HepG2 (cell line): ENCODE measurements at places on chromosomes 6 and 20.

- DNase-seq: no peak
Measured at GRCh38 chr6:162539321-162539720, 188.2 kb downstream of the PRKN start.

DNA sequence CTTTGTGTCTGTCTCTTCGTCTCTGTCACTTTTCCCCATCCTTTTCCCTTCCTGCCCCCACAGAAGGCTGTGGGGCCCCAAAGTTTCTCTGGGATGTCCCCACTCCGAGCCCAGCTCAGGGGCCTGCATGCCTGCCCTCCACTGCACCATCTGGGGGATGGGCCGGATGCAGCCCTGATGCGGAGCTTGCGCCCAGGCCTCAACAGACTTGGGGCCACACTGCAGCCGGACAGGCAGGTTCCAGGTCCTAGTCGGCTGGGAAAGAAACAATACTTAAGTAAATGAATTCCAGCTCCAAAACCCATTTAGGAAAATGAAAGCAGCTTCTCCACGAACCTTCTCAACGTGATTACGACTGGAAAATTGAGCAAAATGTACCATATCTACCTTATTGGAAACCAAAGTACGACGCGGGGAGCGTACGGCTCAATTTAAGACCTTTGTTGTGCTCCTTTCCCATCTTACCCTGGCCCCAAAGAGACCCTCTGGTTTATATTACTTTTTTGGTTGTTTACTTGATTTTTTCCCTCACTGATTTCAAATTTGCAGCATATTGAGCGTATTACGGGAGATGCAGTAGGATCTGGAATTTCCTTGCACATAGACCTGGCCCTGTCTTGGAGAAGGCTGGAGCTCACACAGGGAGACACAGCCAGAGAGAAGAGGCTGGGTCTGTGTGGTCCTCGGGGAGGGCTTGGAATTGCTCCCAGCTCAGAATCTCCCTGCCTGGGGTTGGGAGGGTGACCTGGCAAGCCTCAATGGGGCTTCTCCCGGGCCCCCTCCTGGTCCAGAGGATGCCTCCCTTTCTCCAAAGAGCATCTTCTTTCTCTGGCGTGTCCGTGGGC lies 8.0 kb downstream of the FOXC1 start:
- no peak for DNase-seq

- DNase-seq: peak; percentile 96
Measured at GRCh38 chr6:30769088-30769852, 24.9 kb upstream of the IER3 start.

- DNase-seq: no peak
Measured at GRCh38 chr20:20603339-20603990, 109.0 kb downstream of the RALGAPA2 start.

DNA sequence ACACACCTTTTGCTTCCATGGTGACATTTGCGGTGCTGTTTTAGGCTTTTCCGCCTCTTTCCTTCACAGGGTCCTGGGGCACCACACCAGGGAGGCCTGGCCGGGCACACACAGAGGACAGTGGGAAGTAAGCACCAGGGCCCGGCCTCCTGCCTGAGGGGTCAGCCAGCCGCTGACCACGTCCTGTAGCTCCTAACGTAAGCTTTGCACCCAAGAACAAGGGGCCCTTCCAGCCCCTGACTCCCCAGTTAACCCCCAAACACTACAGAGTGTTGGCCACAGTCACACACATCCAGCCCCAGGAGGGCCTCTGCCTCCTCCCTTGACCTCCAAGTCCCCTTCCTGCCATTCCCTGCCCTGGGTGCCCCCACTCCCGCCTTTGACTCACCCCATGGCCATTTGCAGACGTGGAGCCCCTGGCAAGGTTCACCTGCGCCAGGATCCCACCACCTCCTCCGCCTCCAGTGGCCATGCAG lies 54.7 kb downstream of the YTHDF1 start:
- DNase-seq: no peak

- DNase-seq: peak; percentile 25
Measured at GRCh38 chr6:156777577-156778453, 637 bp downstream of the ARID1B start.

DNA sequence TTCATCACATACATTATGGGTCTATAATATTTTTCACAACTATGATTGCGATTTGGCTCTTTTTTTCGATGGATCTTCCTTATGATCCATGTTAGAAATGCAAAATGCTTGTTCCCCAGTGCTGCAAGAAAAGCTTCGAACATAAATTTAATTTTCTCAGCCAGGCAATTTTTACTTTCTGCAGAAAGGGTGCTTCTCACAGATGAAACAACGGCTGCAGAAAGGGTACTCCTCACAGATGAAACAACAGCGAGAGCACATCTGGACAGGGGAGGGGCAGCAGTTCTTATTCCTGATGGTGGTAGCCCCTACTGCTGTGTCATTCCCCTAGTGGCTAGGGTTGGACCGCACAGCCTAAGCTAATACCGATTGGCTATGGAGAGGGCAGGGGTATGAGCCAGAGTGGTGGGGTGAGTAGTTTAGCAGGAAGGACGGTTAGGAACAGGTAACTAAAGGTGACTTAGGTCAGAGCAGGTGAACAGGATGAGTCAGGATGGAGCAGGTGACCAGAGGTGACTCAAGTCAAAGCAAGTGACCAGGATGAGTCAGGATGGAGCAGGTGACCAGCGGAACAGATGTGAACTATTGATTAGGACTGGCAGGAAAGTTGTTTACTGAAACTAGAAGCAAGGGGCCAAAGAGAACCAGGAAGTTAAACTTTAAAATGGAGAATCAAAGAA lies 13.4 kb upstream of the TREML4 start:
- peak; percentile 25 for DNase-seq

DNA sequence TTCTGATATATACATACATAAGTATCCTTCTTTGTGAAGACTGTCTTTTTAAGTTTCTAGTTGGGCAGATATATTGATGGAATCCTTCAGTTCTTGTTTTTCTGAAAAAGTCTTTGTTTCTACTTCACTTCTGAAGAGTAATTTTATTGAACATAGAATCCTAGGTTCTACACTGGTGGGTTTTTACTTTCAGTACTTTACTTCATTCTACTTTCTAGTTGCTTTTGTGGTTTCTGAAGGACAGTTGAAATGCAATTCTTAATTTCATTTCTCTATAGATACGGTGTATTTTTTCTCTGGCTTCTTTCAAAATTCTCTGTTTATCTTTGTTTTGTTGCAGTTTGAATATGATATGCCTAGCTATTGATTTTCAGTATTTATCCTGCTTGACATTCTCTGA lies 105.3 kb downstream of the HMGCLL1 start:
- no peak for DNase-seq

GRCh38 chr6:40788661-40789655 lies 201.8 kb upstream of the LRFN2 start:
- DNase-seq: no peak

DNA sequence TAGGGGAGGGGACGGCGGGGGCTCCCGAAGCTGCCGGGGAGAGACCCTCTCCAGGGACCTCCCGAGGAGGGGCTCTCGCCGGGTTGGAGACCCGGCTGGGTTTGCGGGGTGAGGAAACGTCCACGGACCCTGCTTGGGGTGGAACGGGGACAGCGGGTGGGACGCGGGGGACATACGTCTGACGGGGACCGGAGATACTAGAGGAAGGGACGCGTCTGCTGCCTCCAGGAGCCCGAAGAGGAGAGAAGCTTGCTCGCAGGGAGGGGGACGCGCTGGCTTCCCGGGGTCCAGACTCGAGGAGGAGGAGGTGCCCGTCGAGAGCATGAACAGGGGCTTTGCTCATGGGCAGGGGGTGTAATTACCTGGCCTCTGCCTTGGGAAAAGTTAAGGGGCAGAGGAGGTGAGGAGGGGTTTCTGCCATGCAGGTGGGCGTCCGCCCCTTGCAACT lies 593 bp downstream of the DNMT3B start:
- DNase-seq: no peak

DNA sequence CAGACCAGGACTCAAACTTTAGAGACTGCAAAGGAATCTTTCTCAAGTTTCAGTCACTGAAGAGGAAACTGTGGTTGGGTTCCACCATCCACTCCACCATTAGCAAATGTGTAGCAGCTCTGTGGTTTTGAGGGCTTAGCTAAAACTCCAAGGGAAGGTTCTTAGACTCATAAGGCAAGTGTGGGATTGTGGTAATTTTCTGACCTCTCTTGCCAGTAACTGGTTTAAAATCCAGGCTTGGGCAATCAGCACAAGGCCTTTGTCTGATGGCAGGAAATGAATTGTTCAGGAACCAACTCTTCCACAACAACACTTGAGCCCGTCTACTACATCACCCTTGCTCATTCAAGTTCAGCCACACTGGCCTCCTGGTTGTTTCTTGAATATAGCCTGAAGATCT lies 68.6 kb upstream of the FBXL4 start:
- DNase-seq: no peak

- DNase-seq: no peak
Measured at GRCh38 chr20:9062066-9062465, 6.8 kb upstream of the PLCB4 start.

DNA sequence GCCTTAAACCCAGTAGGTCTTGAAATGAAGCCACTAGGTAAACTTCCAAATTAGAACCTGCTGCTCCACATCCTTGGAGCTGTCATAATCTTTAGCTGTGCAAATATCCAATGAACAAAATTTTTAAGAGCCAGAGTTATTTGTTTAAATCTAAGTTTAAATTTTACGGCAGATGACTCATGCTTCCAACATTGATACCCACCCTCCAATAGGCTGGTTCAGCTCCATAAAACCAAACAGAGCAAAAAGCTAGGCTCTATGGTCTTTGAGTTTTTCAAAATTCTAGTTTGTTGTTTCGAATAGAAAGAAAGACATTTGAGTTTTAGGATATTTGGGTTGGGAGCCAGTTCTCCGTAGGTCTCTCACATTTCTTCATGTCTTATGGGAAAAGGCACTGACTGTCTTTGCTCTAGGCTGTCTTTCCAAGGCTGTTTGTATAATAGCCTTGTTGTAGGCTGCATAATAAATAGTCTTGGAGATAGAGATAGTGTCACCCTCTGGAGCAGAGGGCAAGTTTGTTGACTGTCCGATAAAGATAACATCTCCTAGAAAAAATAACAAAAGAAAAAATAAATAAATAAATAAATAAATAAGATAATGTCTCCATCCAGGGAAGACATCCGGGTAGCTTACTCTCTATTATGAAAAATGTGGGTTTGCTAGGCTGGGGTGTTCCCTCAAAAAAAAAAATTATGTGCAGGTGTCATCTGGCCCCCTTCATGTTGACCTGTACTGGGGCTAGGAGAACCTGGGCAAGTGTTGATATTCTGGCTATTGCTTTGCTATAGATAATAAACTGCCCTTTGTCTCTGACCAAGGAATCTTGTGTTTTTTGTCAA lies 36.5 kb downstream of the SLC2A12 start:
- DNase-seq: no peak

GRCh38 chr6:134247844-134248580 lies 69.9 kb downstream of the SGK1 start:
- no peak for DNase-seq

DNA sequence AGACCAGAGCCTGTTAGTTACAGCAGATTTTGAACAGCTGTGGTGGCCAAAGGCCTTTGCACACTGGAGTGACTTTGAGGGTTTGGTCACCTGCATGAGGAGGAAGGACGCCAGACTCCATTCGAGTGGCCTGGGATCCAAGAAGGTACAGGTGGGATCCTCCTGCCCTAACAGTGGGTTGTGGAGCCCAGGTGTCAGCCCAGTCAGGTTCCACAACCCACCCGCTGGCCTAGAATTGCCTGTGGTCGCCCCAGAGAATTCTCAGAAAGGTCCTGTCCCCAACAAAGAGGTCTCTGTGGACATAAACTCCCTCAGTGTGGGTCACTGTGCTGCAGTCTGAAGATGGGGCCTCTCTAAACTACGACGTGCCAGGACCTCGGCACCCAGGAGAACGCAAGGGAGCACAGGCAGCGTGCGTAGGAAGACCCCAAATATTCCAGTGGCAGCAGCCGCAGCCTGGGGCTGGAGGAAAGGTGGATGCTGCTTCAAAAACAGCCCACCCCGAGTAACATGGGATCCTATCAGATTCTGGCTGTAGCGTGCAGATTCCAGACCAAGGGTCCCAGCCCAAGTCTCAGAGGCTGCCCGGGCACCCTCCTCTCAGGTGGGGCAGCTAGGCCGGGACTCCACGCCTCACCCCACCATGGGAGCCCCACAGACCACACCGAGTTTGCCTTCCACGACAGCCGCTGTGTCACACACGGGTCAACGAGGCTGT lies 16.0 kb downstream of the ACSS1 start:
- no peak for DNase-seq

- no peak for DNase-seq
Measured at GRCh38 chr20:22692119-22692475, 107.7 kb upstream of the FOXA2 start.

DNA sequence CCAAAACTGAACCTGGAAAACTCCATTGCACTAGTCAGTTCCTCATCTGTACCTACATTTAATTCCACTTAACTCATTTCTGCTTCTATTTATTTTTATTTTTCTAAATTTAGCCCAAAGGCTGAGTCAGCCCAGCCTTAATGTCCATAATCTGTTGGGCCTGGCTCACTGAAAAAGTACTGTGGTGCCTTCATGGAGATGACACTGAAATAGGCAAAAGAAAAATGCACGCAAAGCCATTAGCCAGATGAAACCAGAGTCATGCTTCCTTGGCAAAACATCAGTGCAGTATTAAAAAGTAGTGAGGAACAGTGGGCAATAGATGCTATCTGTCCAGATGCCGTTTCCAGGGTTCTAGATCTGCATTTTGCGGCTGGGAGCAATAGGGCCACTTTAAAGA lies 14.7 kb upstream of the PLCB4 start:
- DNase-seq: no peak

DNA sequence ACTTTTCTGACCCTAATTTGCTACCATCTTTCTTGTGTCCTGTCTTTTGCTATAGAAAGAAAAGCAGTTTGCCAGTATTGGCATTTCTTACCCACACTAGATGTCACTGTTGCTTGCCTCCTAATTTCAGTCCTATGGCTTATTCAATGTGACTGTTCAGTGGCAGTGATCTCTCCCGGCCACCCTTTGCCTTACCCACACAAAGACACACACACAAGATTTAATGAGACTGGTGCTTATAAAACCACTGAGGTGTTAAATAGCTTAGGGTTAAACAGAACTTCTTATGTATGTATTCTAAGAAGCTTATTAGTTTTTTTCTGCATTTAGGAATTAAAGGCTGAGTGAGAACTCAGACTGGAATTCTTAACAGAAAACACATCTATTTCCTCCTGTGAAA lies 233.6 kb upstream of the ASCC3 start:
- peak; percentile 10 for DNase-seq

GRCh38 chr20:8744228-8744844 lies 324.6 kb upstream of the PLCB4 start:
- no peak for DNase-seq

- no peak for DNase-seq
Measured at GRCh38 chr6:156427345-156427744, 349.8 kb upstream of the ARID1B start.

GRCh38 chr6:14896475-14896874 lies 349.4 kb upstream of the JARID2 start:
- DNase-seq: no peak

DNA sequence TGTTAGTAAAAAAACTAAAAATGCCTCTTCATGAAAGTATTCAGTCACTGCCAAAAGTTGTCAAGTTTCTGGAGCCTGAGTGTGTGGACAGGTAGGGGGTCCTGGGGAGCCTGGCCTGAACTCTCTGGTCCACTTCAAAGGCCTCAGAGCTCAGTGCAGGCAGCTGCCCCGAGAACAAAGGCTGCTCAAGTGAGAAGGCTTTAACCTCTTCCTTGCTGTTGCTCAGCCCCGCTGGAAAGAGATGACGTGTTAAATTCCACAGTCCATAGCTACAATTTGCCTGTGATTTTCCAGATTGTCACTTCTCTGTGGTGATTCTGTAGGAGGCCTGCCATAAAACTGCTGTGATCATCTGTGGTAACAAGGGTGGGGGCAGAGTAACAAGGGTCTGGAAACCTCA lies 96.9 kb downstream of the FAM120B start:
- DNase-seq: no peak
